ENCODE measurements at places on chromosomes 12 and 14.

GRCh38 chr14:82362452-82362851, 828.8 kb upstream of the SEL1L start:
- DNase-seq = no peak

DNA sequence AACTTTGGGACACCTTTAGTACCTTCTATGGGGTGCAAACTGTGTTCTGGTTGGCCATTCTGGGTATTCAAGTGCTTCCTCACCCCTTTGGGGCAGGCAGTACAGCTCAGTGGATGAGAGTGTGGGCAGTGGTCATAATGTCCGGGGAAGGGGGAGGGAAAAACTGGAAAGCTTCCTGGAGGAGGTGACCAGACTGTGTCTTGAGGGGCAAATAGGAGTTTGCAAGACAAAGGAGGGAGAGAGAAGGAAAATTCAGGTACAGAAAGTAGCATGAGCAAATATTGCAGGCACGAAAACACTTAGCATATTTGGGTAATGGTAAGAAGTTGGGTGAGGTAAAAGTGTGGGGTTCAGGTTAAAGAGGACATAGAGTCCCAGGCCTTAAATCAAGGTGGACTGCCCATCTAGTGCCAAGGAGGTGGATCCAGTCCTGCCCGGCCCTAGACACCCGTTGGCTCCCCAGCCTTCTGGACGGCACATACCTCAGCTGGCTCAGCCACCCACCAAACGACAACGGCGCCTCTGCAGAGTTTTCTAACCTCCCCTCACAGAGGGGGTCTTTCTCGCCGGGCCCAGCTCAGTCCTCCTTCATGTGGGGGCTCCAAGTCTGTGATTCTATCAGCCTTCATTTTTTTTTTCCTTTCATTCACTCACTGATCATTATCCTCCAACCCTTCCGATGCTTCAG, 86.4 kb downstream of the DICER1 start:
- DNase-seq = no peak

DNA sequence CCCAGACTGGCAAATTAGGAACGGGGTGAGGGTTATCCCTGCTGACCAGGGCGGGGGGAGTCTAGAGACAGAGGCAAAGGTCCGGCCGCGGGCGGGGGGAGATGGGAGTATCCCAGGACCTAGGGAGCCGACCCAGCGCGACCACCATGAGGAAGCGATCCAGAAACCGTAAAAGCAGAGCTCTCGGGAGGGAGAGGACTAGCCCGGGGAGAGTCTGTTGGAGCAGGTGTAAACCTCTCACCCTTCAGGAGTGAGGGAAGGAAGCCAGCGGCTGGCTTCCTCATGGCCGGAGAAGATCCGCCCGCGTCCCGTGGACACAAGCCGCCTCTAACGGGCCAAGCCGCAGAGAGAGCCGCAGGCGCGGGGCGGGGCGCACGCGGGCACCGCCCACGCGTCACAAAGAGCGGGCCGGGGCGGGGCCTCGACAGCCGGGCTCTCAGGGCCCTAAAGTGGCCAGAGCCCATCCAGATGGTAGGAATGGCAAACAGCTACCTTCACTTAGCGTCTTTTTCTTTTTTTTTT, at the start of gene ACRBP:
TSS of gene ACRBP (minus strand) at position 350 of the 522 bp plus-strand sequence. CDS start at position 284, 66 bp downstream.
- DNase-seq = peak; percentile 54

DNA sequence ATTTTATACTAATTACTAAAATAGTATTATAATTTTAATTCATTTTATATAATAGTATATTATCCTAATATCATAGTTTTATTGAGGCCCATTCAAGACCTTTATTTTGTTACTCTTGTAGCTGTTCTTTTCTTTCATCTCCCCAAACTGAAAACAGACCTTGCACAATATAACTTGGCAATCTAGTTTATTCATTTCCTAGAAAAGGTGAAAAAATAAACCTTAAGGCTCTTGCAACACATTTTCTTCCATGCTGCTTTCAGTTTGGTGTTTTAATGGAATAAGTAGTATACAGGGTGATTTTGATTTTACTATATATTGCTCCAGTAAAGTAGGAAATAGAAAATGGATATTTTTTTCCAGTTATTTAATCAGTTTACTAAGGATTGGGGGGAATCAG, 174.0 kb downstream of the SLC2A13 start:
- DNase-seq = no peak

GRCh38 chr12:104529130-104529874, 72.6 kb downstream of the CHST11 start:
- DNase-seq = no peak

DNA sequence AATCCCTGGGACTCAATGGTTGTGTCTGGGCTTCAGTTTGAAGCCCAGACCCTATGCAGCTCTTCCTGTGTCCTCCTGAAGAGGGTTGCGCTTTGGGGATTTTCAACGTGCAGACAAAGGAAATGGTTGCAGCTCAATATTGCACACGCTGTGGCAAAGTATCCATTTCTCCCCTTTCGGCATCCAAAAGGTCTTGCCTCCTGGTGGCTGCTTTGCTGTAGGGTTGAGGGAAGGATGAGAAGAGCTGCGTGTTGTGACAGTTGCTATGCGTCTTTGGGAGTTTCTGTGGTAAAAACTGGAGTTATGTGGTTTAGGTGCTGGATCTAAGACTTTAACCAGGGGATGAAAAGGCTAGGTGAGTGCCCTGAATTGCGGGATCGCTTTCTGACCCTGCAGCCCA, 71.0 kb downstream of the ZNF664 start:
- DNase-seq = no peak

GRCh38 chr14:50533241-50533705, 904 bp upstream of the MAP4K5 start:
- no peak for DNase-seq

- DNase-seq = no peak
Measured at GRCh38 chr12:48105321-48105866, 485 bp downstream of the SENP1 start.
